ENCODE measurements at places on chromosomes 4 and X.

- DNase-seq: no peak
These were observed 4.4 kb upstream of the PRDX4 start for GRCh38 chrX:23662853-23663252.

DNA sequence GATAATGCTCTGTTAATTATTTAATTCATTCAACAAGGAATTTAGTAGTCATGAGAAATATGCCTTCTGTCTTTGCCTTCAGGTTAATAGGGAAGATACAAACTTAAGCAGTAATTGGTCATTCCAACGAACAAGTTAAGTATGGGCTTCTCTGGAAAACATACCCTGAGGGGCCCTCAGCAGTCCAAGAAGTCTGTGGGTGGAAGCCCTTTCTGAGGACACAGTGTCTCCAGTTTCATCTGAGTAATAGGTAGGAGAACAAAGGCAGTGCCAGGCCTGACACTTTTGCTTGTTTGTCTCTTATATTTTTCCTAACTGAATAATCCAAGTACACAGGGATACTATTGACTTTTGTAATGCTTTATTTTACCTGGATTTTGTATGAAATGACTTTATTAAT is 262.5 kb downstream of the FBXW7 start:
- no peak for DNase-seq

DNA sequence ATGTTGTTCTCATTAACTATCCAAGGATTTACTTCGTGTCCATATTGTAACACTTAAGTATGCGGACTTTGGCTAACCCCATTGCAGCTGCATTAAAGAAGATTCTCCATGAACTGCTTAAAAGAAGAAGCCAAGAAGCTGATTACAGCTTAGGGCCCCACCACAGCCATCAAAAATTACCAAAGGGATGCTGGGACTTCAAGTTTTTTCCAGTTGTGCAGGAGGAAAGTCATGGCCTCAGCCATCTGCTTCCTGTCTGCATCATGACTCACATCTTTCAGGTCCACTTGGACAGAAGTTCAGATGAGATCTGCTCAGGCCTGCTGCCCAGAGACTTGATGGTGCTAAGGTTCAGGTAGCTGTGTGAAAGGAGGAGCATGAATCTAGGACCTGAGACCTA is 38.8 kb upstream of the CAPN6 start:
- DNase-seq: no peak

- no peak for DNase-seq
These were observed 407 bp downstream of the IL13RA1 start for GRCh38 chrX:118727686-118728339.

DNA sequence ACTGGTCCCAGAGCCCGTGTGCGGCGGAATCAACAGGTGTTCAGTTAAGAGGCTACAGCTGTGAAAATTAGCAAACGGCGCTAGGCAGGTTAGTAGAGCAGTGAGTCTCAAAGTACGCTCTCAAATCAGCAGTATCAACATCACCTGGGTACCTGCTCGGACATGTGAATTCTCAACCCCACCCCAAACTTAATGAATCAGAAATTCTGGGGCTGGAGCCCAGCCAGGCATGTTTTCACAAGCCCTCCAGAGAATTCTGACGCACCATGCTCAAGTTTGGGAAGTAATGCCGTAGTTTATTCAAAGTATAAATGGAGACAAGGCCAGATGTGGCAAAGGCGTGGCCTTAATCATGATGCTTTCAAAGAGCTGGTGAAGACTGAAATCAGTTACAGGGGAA is 58.2 kb upstream of the PTCHD1 start:
- DNase-seq: no peak

DNA sequence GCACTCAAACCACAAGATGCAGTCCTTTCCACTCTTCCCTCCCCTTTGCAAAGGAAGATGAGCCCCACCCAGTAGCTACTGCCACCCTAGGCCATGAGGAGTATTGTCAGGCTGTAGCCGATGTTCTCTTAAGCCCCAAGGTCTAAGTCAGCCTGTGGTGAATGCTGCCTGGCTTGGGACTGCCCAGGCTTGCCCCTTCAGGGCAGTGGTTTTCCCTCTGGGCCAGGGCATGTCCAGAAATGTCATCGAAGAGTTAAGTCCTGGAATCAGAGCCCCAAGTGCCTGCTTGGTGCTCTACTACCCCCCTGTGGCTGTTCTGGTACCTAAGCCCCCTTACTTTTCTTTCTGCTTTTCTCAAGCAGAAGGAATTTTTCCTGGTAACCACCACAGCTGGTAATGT is 11.8 kb upstream of the PGK1 start:
- no peak for DNase-seq

DNA sequence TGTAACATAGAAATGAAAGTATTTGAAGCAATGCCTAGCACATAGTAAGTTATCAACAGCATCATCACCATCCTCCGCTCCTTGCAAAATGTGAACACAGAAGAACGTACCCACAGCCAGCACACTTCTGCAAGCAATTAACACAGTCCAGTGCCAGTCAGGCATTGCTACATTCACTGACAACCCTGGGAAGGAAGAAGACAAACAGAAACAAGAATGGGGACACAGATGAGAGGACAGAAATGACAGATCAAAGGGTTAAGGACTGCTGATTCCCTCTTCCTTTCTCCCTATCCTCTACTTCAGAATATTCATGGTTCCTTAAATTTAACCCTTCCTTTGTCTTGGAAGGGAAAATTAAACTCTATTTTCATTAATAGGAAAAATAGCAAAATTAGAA is 53.1 kb downstream of the CHM start:
- DNase-seq: no peak

GRCh38 chr4:182142176-182143085 is 100.8 kb upstream of the TENM3 start:
- no peak for DNase-seq

GRCh38 chr4:63580796-63581475 is 828.3 kb downstream of the TECRL start:
- no peak for DNase-seq

GRCh38 chr4:188008377-188008776 is 12.8 kb downstream of the ZFP42 start:
- DNase-seq: no peak

GRCh38 chrX:118074196-118074595 is 42.4 kb downstream of the KLHL13 start:
- DNase-seq: no peak

DNA sequence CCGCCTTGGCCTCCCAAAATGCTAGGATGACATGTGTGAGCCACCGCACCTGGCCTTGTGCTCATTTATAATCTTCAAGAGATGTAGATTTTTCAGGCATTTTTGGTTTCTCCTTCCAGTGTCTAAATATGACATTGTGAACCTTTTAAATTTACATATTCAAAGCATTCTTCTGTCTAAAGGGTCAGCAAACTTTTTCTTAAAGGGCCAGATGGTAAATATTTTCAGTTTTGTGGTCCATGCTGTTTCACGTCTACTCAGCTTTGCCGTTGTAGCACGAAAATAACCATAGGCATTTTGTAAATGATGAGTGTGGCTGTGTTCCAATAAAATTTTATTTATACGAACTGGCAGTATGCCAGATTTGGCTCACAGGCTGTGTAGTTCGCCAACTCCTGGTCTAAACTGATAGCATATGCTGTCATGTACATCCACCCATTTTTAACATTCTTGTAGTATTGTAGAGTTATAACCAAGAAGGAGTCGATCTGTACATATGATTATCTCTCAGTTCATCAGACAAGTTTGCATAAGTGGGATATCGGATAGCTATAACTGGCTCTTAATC is 12.7 kb upstream of the GCNA start:
- DNase-seq: no peak

DNA sequence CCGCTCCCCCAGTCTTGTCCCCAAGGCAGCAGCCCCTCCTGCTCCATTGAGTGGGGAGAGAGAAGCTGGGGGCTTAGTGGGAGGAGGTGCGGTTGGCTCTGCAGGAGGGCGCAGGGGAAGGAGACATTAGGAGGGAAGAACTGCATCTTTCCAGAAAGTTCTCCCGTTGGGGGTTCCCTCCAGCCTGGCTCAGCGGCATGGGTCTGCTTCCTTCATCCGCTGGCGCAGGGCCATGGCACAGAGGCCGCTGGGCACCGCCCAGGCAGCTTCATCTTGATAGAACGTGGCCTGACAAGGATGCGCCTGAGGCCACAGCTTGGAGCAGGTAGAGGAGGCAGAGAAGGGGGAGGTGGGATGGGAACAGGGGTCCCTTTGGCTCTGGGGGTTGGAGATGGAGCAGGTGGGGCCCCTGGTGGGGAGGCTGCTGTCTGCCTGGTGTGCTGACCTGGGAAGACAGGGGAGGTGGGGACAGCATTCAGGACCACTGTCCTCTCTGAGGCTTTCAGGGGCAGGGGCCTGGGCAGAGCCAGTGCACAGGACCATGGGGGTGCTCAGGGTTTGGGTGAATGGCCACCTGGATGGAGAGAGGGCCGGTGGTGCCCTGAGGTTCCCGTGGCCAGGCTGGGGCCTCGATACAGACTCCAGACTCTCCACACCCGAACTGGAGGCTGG is 12.1 kb downstream of the DOK7 start:
- no peak for DNase-seq

- DNase-seq: no peak
These were observed 43.0 kb upstream of the MSANTD1 start for GRCh38 chr4:3205995-3206394.

- DNase-seq: no peak
These were observed 92.8 kb upstream of the CCDC160 start for GRCh38 chrX:134144231-134144630.

DNA sequence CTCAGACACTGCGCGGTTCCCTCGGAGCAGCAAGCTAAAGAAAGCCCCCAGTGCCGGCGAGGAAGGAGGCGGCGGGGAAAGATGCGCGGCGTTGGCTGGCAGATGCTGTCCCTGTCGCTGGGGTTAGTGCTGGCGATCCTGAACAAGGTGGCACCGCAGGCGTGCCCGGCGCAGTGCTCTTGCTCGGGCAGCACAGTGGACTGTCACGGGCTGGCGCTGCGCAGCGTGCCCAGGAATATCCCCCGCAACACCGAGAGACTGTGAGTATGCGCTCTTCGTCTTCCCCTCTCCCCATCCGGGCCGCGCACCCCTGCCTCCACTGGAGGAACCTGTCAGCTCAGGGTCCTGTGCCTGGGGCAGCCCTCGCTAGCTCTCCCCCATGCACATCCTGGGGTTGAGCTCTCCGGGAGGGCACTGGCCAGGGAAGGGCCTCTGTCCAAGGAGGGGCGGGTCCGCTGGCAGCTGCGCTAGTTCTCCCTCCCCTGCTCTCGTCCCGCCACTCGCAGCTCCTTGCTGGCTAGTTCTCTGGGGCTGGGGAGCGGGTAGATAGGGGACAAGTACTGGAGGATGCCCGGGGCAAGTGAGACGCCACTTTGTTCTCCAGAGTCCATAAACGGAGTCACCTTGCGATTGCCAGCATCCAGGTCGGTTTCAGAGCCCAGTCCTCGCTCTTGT is 2.2 kb downstream of the SLIT2 start:
- DNase-seq: no peak

- no peak for DNase-seq
These were observed 53.3 kb upstream of the LAS1L start for GRCh38 chrX:65587616-65588526.

DNA sequence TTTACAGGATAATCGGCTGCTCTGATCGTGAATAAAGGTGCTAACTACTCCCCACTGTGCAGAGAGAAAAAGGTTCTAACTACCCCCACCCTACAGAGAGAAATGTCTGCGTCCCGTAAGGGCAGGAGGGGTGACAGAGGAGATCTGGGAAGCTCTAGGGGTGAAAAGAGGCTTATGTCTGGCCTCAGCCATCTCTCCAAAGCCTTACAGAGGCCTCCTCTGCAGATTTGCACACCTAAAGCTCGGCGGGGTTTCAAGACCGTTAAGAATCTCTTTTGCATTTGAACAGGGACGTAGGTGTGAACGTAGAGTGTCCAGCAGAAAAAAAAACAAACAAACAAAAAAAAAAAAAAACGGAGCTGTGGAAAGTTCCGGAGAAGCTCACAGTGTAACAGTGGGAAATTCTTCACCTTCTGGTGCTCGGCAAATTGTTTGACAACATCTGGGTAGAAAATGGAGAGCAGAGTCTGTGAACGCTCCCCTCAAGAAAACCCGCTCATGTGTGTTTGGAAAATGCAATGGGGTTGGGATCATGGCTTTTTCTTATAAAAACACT is 161.0 kb downstream of the SHOX start:
- peak; percentile 89 for DNase-seq

DNA sequence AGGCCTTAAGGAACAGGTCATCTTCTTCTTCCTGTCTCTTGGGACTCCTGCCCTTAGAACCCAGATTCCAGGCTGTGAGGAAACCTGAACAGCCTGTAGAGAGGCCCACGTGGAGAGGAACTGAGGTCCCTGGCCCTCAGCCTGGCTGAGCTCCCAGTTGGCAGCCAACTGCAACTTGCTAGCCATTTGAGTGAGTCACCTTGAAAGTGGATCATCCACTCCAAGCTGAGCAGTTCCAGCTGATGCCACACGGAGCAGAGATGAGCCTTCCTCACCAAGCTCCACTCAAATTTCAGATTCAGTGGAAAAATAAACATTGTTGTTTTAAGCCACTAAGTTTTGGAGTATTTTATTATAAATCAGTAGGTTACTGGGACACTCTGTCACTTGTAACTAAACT is 392.5 kb downstream of the BCOR start:
- DNase-seq: no peak

GRCh38 chr4:140088323-140088967 is 65.5 kb downstream of the MAML3 start:
- DNase-seq: no peak

DNA sequence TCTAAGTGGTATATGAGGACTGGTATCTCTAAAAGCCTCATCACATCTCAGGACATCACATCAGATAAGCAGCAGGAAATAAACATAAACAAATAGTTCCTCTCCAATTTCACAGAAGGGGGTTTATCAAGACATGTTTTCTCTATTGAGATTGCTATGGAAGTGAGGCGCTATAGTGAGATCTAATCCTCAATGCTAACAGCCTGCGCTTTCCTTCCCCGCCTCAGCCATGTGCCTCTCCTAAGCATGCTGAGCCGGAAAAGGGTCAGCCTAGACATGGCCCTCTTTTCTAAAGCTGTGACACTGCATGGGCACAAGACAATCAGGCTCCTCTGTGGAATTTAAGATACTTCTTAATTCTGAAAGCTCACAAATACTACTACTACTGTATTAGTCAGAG is 286.1 kb downstream of the INPP4B start:
- DNase-seq: no peak

- DNase-seq: no peak
These were observed 74.6 kb downstream of the AMELX start for GRCh38 chrX:11367609-11368430.

GRCh38 chr4:122576261-122577188 is 44.3 kb downstream of the IL21 start:
- DNase-seq: peak; percentile 18

DNA sequence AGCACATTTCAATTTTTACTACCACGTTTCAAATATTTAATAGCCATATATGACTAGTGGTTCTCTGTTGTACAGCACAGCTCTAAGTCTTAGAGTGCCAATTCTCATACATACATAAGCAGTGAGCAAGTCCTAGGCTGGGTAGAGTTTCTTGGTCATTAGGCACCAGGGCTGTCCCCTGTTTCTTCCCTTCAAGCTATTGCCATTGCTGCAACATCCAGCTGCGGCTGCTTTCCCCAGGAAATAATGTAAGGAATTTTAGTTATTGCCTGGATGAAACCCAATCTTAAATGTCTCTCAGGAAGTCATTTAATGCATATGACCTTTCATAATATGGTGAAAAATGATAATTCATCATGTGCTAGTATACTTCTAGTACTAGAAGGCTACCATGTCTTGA is 74.1 kb upstream of the PPP3CA start:
- DNase-seq: no peak

- no peak for DNase-seq
These were observed 41.5 kb upstream of the BMP2K start for GRCh38 chr4:78734441-78735162.
